SIG-M5 (cell line): ENCODE measurements at places on chromosomes 2 and 18.
A peak's percentile ranks its signal among the peaks of the same experiment; 100 is the strongest.

DNA sequence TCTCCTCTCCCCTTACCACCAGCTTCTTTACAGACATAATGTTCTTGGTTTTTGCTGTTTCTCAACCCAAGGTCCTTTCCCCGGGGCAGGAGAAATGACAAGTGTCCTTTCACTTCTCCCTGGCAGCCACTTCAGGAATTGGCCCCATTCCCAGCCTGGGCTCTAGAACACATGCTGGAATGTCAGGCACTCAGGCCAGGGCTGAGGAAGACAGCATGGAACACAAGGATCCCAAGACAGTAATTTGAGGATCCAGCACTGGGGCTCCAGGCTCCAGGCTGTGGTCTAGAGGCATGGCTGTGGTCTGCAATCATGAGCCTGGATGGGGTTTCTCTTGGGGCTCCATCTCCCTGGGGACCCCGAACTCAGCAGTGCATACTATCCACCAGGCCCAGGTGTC is 201.4 kb downstream of the CELF4 start:
- DNase-seq = no peak

- no peak for DNase-seq
Measured at GRCh38 chr2:186125625-186126024, 360.4 kb upstream of the ZC3H15 start.

DNA sequence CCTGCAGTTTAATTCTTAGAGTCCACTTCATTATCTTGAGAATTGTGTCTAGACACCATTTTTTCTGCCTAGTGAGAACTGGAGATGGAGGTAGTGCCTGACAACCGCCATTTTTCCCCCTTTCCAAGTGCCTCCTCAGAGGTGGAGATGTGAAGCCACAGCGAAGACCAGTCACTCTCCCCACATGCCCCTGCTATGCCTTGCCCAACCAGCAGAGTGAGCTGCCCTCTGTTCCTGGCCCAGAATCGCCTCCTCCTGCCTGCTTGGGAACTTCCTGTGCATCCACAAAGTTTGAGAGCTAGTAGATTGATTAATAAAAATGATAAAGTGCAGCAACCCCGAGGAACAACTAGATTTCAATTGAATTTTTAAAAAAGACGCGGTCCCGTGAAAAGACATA is 123.3 kb downstream of the CLIP4 start:
- DNase-seq = no peak

- DNase-seq = no peak
Measured at GRCh38 chr18:70397259-70397925, 108.5 kb downstream of the SOCS6 start.

GRCh38 chr2:226207671-226208070 is 591.9 kb downstream of the IRS1 start:
- no peak for DNase-seq

GRCh38 chr2:38508311-38509039 is 94.3 kb downstream of the HNRNPLL start:
- peak; percentile 52 for DNase-seq

DNA sequence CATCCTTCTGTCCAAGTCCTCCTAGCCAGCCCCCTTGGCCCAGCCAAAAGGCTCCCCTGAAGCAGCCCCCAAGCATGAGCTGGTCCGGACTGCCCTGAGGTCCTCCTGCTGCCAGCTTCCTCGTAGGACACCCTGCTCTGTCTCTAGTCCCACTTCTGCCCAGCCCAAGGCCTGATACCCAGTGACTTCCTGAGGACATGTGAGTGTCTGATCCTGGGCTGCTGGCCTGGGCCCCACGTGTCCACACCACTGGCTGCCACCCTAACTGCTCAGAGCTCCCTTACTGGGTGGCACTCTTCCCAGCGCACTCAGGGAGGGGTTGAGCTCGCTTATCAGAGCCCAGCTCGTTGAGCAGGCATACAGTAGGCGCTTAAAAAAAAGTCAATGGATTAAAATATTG is 34.4 kb upstream of the PDIA6 start:
- DNase-seq = no peak

DNA sequence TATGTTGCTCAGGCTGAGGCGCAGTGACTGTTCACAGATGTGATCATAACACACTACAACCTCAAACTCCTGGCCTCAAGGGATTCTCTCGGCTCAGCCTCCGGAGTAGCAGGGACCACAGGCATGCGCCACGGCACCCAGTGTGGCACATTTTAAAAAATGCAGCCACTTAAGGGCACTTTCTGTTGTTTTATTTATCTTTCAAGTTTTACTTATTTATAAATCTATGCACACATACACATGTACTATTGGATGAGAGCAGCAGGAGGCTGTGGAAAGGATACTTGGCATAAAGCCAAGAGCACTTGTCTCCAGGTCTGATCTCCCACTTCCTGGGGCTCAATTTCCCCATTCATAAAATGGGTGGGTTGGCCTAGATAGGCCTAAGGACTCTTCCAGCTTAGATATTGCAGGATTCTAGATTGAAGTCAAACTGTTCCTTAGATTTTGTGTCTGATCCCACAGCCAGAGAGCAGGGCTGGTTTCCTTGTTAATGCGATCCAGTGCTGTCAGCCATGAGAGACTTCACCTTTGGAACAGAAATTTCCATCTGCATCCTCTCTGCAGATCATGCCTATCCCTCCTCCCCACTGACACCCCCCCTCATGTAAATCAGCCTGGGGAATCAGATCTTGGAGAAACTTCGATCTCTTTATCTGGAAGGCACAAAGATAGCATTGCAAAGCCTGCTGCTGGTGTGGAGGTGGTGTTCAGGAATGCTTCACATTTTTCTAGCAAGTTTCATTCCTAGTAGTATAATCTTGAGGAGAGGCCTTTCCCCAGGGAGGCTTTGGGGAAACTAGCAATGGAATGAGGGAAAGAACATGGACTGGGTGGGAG is 24.7 kb downstream of the PCBP1 start:
- no peak for DNase-seq

DNA sequence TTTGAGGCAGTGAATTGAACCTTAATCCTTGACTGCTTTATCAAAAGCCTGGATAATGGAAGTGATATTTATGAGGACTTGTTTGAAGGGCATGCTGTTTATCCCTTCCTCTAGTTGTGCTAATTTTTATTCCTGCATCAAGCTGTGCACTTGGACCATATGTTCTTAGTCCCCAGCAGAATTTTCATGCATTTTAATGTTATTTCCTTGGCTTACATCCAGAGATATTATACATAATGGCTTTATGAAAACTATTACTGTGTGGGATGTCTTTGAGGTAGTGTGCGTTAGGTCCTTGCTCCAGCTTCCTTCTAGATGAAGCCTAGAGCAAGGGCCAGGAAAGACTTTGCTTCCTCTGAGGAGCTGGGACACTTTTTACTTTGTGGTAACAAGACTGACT is 378.4 kb downstream of the LPIN1 start:
- DNase-seq = no peak

- no peak for DNase-seq
Measured at GRCh38 chr2:193240752-193241151, 1046.0 kb upstream of the TMEFF2 start.

GRCh38 chr18:61076986-61077385 is 256.2 kb upstream of the CDH20 start:
- DNase-seq = no peak

DNA sequence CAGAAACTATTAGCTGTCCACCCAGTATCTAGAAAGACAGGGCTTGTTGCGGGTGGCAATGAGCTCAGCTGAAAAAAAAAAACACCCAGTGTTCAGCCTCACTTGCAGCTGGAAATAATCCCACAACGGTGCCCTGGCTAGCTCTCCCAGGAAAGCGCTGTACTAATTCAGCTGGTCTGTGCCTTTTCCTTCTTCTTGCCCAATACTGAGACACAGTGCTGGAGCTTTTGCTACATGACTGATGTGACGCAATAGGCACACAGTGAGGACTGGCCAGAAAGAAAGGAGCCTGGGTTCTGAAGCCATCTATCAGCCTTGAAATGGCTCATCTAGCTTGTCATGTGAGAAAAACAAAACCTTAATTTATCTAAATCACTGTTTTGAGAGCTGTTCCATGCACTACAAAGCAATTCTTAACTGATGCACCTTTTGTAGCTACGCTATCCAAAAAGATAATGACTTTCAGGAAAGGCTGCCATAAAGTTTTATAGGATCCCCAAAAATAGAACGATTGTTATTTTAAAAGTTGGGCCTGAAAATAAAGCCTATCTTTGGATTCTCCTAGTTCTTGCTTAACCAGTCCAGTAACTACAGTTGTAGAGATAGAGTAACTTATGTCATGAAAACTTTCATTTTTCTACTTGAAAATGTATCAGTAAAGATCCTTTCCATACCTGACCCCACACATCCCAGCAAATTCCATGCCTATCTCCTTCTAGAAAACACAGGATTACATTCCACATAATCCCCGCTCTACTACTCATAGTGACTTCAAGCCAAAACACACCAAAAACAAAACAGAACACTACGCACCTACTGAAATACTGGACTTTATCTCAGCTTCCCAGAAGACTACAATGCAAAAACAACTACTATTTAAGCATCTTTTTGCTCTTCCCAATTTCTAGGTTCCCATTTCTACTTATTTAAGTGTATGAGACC is 15.9 kb downstream of the KIDINS220 start:
- DNase-seq = no peak

GRCh38 chr2:232723027-232723426 is 25.9 kb downstream of the GIGYF2 start:
- DNase-seq = no peak

DNA sequence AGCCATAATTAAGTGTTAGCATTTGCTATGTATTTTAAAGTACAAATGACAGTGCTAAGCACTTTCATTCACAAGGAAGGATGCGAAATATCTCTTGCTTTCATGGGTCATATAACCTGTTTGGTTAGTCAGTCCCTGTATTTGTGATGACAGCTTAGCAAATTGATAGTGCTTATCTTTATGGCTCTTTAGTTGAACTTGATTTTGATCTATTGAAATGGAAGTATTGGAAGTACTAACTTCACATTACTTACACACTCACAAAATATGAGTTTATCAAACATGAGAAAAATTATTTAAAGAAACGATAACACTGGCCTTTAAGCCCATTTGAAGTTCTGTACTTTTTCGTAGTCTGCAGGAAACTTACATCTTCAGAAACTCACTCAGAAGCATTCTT is 97.4 kb upstream of the NEUROD1 start:
- DNase-seq = no peak

DNA sequence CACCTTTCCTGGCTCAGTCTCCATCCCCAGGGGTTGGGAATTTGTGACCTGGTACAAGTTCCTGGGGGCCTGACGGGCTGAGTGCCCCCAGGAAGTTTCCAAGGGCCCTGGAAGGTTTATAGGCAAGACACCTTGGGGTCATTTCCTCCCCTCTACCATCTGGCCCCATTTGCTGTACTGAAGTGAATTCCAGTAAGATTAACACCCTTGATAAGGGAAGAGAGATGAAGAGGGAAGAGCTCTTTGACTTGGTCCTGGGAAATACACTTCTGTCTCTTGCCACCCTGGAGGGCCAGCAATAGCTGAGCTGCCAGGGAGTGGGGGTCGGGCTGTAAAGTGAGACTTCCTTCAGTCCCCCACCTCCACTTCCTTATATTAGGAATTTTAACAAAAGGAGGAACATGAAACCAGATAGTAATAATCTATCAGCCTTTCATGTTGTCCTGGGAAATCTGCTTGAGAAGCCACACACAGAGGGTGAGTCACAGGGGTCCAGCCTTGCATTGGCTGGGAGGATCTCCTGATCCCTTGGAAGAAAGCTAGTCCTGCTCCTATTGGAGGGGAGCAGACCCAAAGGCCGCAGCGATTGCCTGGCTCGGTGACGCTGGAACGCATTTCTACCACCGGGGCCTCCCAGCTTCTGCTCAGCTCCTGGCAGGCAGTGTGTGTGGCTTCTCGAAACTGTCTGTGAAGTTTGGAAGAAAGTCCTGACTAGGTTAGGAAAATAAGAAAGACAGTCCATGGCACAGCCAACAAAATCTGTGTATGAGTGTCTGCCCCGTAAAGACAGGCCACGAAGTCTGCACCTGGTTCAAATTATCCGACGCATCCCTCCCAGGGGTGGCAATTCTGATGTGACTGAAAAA is 87.3 kb downstream of the ACAA2 start:
- DNase-seq = no peak

- no peak for DNase-seq
Measured at GRCh38 chr2:146241023-146241422, 1603.8 kb upstream of the ACVR2A start.

DNA sequence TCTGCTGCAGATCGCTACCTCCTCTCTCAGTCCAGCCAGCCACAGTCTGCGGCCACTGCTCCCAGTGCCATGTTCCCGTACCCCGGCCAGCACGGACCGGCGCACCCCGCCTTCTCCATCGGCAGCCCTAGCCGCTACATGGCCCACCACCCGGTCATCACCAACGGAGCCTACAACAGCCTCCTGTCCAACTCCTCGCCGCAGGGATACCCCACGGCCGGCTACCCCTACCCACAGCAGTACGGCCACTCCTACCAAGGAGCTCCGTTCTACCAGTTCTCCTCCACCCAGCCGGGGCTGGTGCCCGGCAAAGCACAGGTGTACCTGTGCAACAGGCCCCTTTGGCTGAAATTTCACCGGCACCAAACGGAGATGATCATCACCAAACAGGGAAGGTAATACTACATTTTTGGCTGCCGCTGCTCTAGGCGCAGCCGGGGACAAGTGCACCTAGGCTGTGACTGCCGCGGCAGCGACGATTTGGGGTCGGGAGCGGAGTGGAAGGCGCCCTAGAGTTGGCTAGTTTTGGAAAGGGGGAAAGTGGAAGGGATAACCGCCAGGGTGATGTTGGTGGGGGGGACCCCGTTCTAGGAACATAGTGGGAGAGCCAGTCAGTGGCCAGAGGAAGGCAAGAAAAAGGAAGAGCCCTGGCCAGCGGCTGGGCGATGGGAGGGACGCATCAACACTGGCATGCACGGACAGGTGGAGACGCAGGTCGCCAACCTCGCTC is 776 bp downstream of the TBR1 start:
- DNase-seq = no peak

GRCh38 chr2:146414456-146414855 is 1430.4 kb upstream of the ACVR2A start:
- DNase-seq = no peak

DNA sequence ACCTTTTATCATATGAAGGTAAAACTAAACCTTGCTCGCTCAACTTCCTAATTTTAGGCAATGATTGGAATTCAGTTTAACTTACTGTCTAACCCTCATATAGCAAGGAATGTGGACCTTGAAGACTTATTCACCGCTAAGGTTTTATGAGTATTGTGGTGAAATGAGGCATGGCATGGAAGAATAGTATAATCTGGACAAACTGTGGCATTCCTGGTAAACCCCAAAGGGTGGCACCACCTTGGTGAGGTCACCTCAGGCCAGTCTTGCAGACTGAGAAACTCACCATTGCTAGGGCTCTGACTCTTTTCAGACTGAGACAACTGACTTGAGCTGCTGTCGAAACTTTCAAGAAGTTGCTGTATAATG is 51.1 kb upstream of the EHBP1 start:
- DNase-seq = no peak

GRCh38 chr18:3919396-3920061 is 469.6 kb downstream of the TGIF1 start:
- no peak for DNase-seq

GRCh38 chr2:46469116-46469515 is 10.2 kb upstream of the TMEM247 start:
- DNase-seq = no peak
